GF-D8 (cell line): ENCODE measurements at places on chromosomes 6 and 20.

GRCh38 chr20:31604567-31605030 lies 490 bp upstream of the ID1 start:
- no peak for DNase-seq

DNA sequence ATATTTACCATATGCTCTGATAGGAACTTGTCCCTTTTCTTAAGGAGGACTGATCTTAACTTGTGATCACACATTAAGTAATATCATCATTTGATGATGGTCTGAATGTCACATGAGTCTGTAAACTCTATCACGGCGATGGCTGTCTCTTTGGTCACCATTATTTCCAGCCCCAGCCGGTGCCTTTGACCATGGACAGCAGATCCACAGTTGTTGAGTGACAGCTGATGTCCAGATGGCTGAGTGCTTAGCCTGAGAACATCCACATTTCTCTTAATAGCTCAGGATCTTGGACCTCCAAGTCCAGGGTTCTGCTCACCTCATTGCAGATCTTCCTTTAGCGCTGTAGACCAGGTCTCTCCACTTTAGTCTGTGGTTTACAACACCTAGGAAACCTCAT lies 171.0 kb downstream of the TBC1D7 start:
- DNase-seq, result no peak

GRCh38 chr6:112560651-112561050 lies 213.5 kb downstream of the RFPL4B start:
- no peak for DNase-seq

- no peak for DNase-seq
These were observed 3.1 kb downstream of the NOL4L start for GRCh38 chr20:32581839-32582658.

DNA sequence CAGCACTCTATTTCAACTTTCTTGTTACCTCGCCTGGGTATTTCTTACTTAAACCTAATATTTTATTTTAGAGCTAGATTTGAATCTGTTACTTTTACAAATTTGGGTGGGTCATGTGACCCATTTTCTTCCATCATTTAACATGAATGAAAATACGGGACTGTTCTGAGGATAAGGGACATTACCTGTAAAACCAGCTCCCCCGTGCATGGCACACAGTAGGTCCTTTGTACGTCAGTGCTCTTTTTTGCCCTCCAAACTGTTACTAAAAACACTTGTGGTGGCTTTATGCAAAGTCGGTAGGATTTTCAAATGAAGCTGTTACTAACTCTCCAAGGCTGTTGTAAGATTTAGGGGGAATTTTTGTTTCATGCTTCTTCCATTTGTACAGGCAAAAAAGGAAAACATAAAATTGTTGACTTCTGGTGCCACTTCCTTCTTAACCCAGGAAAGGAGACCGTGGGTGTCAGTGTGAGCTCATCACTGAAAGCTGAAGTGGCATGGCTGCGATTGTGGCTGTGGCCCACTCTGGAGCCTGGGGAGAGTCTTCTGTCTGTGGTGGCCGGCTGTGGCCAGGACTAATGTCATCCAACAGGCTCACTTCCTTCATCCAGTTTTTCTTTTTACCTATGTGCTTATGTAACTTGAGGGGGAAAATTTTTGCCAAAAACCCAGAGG lies 40.2 kb upstream of the PXDC1 start:
- no peak for DNase-seq

DNA sequence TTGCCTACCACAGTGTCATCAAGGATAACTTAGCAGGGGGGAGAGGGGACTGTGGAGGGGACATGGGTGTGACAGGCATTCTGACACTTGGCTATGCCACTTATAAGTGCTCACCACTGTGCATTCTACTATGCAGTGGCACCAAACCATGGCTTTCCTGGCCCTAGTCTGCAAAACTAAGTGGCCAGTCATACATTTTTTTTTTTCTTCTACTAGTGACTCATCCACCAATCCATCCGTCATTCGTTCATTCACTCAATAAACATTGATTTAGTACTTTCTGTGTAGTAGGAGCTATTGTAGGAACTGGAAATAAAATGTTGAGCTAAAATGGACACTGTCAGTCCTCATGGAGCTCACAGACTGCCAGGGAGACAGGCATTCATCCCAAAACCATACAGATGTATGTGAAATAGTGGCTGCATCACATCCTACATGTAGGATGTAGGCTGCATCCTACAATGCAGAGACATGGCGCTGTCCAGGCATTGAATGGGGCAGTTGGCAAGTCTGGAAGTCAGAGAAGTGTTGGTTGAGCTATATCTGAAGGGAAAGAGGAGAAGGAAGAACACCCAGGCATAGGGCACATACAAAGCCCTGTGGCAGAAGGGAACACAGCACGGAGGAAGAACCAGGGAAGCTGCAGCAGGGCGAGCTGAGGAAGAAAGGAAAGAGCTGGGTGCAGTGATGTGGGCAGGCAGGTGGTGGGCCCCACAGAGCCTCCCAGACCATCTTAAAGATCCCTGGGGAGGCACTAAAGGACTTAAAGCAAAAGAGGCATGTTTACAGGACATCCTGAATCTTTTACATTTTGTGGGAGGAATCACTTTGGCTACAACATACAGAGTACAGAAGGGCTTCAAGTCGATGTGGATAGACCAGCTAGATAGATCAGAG lies 224.4 kb downstream of the UST start:
- DNase-seq, result no peak

GRCh38 chr20:63224412-63225081 lies 8.6 kb upstream of the YTHDF1 start:
- DNase-seq, result no peak

DNA sequence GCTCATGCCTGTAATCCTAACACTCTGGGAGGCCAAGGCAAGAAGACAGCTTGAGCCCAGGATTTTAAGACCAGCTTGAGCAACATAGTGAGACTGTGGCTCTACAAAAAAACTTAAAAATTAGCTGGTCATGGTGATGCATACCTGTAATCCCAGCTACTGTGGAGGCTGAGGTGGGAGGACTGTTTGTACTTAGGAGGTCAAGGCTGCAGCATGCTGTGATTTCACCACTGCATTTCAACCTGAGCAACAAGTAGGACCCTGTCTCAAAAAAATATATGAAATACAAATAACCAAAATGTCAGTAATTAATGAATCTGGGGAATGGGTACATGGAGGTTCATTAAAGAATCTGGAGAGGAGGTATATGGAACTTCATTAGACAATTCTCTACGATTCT lies 9.9 kb downstream of the FKBP5 start:
- no peak for DNase-seq

- no peak for DNase-seq
These were observed 29.9 kb downstream of the KIF13A start for GRCh38 chr6:17957498-17957897.

DNA sequence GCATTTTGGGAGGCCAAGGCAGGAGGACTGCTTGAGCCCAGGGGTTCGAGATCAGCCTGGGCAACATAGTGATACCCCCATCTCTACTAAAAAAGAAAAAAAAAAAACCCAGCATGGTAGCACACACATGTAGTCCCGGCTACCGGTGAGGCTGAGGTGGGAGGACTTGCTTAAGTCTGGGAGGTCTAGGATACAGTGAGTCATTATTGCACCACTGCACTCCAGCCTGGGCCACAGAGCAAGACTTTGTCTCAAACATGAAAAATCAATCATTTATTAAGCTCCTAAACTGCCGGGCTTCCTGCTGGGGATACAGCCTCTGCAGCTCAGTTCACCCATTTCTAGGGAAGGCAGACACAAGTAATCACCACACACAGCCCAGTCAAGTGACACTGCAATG lies 7.3 kb upstream of the USP45 start:
- no peak for DNase-seq

DNA sequence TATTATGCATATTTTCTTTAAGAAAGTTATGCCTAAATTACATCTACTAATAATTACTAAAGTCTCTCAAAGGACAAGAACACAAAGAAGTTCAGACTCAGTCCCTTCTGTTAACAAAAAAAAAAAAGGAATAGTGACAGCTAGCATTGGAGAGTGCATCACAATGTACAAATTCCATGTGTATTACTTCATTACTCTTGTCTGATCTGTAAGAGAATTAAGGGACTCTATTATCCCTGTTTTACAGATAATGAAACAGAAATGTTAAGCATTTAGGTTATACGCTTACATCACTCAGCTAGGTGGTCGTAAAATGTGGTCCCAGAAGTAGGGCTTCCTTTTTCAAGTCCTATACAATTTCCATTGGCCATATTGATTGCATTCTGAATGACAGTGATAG lies 17.2 kb upstream of the VNN1 start:
- no peak for DNase-seq

- no peak for DNase-seq
These were observed 171.3 kb upstream of the HDAC2 start for GRCh38 chr6:114142258-114142657.

- DNase-seq, result no peak
These were observed 27.0 kb upstream of the PMEPA1 start for GRCh38 chr20:57736738-57737347.

DNA sequence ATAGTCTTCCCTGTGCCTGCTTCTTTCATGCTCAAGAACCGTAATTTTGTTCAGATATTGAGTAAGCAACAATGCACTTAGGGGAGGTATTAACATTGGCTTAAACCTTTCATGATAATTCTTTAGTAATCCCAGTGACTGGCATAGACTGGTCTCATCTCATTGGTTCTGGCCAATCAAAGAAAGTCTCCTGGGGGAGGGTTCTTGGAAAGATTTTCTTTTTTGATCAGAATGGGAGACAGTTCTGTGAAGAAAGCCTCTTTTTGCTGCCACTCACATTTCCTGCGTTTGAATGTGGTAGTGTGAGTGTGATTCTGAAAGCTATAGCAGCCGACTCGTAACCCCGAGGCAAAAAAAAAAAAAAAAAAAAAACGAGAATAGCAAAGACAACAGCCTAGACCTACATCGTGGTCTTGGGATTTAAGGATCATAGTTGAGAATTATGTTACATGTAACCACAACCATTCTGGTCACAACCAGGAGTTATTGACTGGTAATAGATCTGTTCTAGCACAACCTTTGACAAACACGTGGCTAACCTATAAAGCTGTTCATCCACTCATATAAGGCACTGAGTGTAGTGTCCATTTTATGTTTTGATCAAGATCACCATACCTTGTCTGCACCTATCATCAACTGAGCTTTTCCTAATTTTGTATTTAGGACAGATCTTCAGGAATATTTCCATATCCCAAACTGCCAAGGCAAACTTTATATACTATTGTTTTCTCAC lies 15.1 kb upstream of the TMEM217 start:
- no peak for DNase-seq

- DNase-seq, result no peak
These were observed 83.4 kb downstream of the TCP11 start for GRCh38 chr6:35057449-35058357.

DNA sequence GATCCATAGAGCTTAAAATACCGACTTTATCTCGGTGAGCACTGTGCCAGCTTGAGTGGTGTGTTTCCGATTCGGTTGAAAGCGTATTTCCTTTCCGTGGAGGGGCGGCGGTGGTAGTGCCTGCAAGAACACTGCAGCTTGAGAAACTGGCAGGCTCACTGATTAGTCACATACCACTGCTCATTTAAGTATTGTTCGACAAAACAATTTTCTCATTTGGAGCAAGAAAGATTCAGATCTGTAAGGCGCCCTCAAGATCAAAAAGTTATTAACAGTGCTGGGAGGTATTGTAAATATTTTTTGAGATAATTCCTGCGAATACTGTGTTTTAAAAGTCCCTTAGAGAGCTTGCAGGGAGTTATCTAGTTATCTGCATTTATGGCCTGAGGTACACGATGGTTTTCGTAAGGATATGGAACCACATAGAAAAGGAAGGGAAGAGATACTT lies 1.3 kb downstream of the MAPK14 start:
- peak; percentile 91 for DNase-seq

- DNase-seq, result no peak
These were observed 396.2 kb upstream of the SLC35B3 start for GRCh38 chr6:8831366-8832152.

- no peak for DNase-seq
These were observed 54.6 kb downstream of the GMPR start for GRCh38 chr6:16292942-16293341.

- DNase-seq, result no peak
These were observed 278.6 kb upstream of the TCF21 start for GRCh38 chr6:133610227-133610840.

DNA sequence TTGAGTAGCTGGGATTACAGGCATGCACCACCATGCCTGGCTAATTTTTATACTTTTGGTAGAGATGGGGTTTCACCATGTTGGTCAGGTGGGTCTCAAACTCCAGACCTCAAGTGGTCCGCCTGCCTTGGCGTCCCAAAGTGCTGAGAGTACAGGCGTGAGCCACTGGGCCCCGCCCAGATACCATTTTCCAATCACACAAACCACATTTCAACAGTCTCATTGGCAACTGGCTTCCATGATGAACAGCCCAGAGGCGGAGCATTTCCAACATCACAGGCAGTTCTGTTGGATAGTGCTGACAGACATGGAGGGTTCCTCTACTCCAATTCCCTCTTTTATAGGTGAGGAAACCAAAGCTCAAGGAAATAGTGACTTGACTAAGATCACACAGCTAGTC lies 43.9 kb upstream of the PLCB4 start:
- no peak for DNase-seq

DNA sequence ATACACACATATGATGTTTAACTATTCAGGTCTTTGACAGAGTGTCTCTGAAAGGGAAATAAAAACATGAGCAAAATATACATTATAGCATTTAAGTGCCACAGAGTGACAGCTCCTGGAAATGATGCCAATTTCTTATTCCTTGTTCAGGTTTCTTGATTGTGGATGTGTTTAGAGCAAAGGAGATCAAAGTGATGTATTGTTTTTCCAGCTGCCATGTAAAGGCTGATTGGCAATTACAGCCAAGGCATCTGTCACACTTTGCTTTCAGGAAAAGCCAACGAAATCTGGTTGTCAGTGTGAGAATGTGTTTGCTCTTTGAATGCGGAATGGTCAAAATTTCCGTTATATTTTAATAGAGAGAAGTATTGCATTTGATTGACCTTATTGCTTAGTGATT lies 347.8 kb upstream of the FLRT3 start:
- no peak for DNase-seq

DNA sequence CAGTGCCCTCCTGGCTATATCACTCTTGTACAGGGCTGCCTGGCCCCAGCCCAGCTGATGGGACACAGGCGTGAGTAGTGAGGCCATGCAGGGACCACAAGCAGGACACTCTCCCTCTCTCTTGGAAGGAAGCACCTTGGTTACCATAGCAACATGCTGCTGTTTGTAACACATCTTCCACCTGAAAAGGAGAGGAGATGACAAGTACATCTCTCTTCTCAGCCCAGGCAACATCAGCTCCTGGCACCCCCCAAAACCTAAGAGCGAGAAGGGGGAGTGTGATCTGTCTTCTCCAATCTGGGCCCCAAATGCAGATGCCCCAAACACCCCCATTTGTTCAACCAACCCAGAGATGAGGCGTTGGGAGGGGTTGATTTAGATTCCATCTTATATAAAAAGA lies 49.9 kb downstream of the KCNB1 start:
- no peak for DNase-seq

- no peak for DNase-seq
These were observed 35.0 kb downstream of the TGM2 start for GRCh38 chr20:38129893-38130609.

DNA sequence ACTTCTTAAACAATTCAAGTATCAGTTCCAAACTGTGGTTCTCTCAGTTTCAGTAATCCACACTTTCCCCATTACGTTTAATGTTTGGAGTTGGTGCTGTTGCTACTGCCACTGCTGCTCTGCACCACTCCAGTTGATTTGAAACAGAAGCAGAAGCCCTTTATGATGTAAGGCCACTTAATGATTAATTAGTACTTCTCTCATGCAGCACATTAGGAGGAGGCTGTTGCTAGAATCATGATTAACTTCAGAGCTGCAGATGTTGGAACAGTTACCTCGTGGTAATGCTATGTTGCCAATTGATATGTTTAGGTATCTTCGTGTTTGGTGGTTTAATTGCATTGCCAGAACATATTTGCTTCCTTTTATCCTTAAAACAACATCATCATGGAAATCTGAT lies 986.2 kb upstream of the CITED2 start:
- no peak for DNase-seq
